ENCODE measurements at places on chromosomes 2 and 18. TPM values are rescaled to one million over a fixed set of nuclear protein-coding genes. Genes with fewer than 3 reads are reported as not detected.

EMILIN1 gene
- total RNA-seq, result 0.43 TPM

MYOM1 gene
- total RNA-seq, result 0.13 TPM

SCYGR3 gene
- not detected for total RNA-seq

ADNP2 gene
- total RNA-seq, result 14.3 TPM

ZC3H6 gene
- total RNA-seq, result 0.58 TPM

PPP1R1C gene
- 1.8 TPM for total RNA-seq

ALLC gene
- 0.11 TPM for total RNA-seq

SUPT7L gene
- total RNA-seq, result 32.4 TPM

NEB gene
- 0.35 TPM for total RNA-seq

USP14 gene
- 66.9 TPM for total RNA-seq

G6PC2 gene
- not detected for total RNA-seq

TMEFF2 gene
- 0.20 TPM for total RNA-seq

ASXL3 gene
- total RNA-seq, result not detected

TGFA gene
- 8.2 TPM for total RNA-seq

TTLL4 gene
- total RNA-seq, result 29.0 TPM

SRD5A2 gene
- 0.02 TPM for total RNA-seq

NR4A2 gene
- total RNA-seq, result 2.9 TPM

VIL1 gene
- total RNA-seq, result 0.27 TPM

GRP gene
- not detected for total RNA-seq

SULT1C2 gene
- total RNA-seq, result 0.33 TPM

TBR1 gene
- 0.01 TPM for total RNA-seq

CYP27A1 gene
- 0.18 TPM for total RNA-seq

PSMA8 gene
- total RNA-seq, result not detected

TSPYL6 gene
- not detected for total RNA-seq

SLC1A4 gene
- total RNA-seq, result 12.0 TPM

CHRNG gene
- total RNA-seq, result not detected

VIT gene
- not detected for total RNA-seq

RGPD3 gene
- total RNA-seq, result 0.16 TPM

DARS1 gene
- 47.1 TPM for total RNA-seq

TCF23 gene
- not detected for total RNA-seq

ZNF516 gene
- total RNA-seq, result 6.8 TPM

CFAP53 gene
- total RNA-seq, result 0.29 TPM

RAD51AP2 gene
- total RNA-seq, result not detected

SLC23A3 gene
- total RNA-seq, result 0.75 TPM

CNOT11 gene
- total RNA-seq, result 49.8 TPM

SS18 gene
- total RNA-seq, result 59.9 TPM
